ENCODE measurements at places on chromosomes 2 and 18.

GRCh38 chr2:149651229-149651628, 63.7 kb upstream of the MMADHC start:
- DNase-seq = no peak

- no peak for DNase-seq
Observed at GRCh38 chr18:10949655-10950054, 199.7 kb downstream of the PIEZO2 start.

GRCh38 chr2:54955358-54956110, 94.7 kb downstream of the RTN4 start:
- DNase-seq = no peak

DNA sequence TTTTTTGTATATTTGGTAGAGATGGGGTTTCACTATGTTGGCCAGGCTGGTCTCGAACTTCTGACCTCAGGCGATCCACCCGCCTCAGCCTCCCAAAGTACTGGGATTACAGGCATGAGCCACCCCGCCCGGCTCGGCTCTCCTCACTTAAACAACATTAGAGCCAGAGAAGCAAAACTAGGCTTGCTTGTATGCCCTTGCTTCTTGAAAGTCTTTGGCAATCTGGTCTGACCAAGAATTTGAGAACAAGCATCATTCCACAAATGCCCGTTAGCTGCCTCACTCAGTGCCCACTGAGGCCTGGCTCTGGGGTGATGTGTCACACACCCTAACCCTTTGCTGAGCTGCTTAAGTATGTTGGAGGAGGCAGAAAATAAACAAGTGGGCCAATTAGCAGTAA, 33.5 kb downstream of the SOWAHC start:
- no peak for DNase-seq

GRCh38 chr2:143877056-143877455, 642.9 kb downstream of the ZEB2 start:
- DNase-seq = no peak

DNA sequence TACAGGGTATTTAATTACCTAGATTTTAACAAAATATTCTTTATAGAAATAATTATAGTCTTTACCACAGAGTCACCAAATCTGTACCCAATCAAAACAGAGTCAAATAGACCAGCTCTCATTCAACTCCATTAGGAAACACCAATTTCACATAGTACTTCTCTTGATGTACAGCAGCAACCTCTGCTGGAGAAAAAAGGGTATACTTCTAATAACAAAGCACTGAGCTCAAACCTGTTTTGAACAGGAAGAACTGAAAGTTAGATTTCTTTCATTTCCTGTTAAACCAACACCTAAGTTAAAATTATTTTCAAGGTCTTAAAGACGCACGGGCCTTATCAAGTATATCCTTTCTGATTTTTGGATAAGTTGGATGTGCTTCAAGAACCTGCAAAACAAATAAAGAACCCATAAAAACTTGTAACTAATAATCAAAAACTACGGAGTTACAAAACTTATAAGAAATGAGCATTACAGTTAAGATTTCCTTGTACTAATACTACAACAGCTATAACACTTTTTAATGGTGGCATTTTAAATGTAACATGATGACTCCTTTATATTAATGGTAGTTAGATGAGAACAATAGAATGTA, 79.0 kb downstream of the TTC21B start:
- no peak for DNase-seq

- DNase-seq = no peak
Observed at GRCh38 chr2:100484390-100484789, 14.1 kb downstream of the NMS start.

DNA sequence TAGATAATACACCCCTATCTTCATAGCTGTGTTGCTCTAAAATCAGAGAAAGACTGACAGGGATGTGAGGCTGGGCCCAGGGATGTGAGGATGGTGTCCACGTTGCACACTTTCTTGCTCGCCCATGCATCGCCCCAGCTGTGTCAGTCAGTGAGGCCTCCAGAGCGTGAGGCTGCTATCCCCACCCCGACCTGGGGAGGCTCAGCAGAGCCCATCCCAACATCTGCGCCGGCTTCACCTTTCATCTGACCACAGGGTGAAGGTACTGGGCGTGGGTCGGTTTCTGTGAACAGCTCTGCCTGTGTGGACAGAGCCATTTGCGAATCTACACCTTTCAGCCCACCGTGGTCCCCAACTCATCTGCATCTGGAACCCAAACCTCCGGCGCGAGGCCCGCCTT, 255.7 kb downstream of the HDAC4 start:
- no peak for DNase-seq

- DNase-seq = no peak
Observed at GRCh38 chr2:38178119-38178518, 102.2 kb upstream of the CYP1B1 start.

GRCh38 chr2:105796131-105796638, 51.5 kb downstream of the NCK2 start:
- no peak for DNase-seq

DNA sequence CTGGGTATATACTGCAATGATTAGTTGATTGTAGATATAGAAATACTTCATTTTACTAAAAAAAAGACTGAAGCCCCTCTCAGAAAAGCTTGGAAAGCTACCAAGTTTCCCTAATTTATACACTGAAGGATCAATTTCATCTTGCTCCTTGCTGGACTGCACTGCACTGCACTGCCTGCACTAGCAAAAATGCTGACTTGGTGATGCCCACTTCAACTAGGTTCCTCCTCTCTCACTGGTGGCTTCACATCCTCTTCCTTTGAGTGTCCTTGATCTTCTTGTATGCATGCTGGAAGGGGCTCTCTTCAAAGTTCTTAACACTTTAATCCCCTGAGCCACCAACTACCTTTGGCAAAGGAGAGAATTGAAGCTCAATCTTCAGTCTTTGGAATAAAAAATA, 31.7 kb upstream of the ITPRID2 start:
- no peak for DNase-seq

DNA sequence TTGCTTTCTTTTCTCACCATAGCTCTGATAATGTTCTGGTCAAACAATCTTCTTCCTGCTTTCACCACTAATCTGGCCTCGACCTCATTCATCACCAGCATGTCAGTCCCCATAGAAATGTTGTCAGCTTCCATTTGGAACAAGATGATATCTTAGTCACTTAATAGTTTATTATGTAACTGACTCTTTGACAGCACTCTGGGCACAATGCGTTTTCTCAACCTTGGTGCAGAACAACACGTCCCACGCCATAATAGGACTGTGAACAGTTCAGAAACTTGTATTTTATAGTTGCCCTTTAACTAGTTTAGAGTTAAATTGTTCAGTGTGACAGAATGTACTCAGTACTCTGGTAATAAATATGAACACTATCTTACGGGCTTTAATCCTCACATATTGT, 106.0 kb downstream of the MC4R start:
- no peak for DNase-seq

GRCh38 chr2:101566632-101567228, 91.8 kb upstream of the RFX8 start:
- DNase-seq = no peak

DNA sequence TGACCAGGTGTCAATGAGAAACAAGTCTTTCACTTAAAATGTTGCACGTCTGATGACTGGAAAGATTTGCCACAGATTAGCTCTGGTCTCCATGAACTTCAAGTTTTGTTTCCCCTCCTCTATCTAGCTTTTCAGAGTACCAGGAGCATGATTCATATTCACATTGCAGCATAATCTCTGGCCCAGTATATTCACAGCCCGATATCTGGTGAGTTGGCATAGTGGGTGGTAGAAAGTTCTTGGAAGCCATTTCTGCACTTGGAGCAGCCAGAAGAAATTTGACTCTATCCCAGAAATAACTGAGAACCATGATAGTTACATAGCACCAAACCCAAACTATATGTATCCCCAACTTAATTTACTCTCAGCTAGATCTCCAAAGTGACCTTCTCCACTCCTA, 503.9 kb downstream of the PID1 start:
- DNase-seq = no peak

GRCh38 chr2:98474979-98475632, 30.4 kb downstream of the INPP4A start:
- no peak for DNase-seq

DNA sequence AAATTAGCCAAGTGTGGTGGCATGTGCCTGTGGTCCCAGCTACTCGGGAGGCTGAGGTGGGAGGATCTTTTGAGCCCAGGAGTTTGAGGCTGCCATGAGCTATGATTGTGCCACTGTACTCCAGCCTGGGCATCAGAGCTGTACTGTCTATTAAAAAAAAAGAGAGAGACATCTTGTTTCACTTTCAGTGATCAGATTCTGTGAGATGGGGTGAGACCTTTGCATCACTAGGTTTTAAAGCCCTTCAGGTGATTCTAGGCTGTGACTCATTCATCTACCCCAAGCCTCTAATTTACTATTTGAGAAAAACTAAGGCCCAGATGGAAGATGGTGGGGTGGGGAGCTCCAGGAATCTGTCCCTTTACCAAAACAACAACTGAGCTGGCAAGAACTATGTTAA, 7.1 kb downstream of the C2orf92 start:
- no peak for DNase-seq

DNA sequence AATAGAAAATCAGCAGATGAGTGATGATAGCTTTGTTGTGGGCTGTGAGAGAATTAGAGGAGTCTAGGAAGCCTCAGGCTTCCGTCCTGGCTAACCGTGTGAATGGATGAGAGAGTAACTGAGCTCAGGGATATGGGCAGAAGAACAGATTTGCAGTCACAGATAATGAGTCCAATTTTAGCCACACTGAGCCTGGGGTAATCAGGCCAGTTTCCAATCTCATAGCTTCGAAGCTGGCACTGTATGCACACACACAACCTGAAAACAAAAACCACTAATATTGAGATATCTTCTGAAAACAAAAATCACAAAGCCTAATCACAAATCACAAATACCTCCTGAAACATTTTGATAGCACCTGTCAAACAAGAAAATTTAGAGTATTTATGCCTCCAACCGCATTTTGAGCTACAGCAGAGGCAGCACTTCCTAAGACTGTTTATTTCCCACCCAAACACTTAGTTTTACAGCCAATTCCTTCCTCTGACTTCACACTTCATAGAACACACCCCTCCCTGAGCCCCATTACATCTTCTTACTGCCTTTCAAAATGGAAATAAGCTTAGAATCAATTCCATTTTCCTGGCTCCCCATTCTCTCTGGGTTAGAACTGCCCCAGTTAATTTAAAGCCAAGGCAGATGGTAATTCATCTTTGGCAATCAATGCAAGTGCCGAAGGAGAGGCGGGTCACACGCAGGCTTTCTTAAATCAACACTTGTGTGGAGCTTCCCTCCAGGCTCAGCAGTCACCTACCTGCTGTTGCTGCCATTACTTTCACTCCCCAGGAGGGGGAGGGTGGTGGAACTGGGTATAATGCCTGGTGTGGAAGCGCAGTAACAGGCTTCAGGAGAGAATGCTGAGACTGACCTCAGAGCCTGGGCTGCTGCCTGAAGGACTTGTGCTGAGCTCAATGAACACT, 18.9 kb downstream of the TTR start:
- no peak for DNase-seq

DNA sequence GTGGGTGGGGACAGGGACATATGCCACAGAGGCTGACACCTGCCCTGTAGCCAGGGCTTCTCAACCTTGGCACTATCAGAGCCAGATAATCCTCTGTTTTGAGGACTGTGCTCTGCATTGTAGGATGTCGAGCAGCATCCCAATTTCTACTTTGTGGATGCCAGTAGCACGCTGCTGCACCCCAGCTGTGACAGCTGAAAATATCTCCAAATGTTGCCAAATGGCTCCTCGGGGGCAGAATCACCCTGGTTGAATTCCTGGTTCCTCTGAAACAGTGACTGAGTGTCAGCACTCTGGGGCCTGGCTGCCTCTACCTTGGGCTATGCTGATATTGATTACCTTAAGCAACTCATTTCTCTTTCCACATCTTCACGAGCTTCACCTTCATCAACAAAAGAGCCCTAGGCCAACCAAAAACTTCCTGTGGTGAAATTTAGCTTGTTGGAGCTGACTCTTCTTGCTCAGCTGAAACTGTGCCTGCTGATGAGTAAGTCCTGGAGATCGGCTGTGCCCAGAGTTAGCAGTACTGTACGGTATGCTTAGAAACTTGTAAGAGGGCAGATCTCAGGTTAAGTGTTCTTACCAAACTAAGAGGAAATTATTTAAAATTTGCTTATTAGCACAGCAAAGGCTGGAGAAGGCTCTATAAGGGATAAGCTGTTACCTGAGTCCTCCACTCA, 138.1 kb downstream of the SEPTIN10 start:
- DNase-seq = no peak

DNA sequence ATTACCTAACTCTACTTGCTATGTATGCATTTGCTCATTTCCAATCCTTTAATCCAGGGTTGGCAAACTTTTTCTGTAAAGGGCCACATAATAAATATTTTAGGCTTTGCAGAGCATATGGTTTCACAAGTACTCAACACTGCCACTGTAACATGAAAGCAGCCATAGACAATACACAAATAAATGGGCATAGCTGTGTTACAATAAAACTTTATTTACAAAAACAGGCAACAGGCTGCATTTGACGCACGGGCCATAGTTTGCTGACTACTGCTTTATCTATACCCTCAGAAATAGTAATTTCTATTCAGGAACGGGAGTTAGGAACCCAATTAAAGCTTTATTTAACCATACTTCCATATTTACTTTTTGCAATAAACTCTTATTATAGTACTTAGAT, 138.7 kb downstream of the DHRS9 start:
- DNase-seq = no peak

GRCh38 chr2:40639320-40639719, 187.4 kb upstream of the SLC8A1 start:
- DNase-seq = no peak

- DNase-seq = no peak
Observed at GRCh38 chr2:61233581-61233980, 71.6 kb downstream of the C2orf74 start.

- no peak for DNase-seq
Observed at GRCh38 chr18:36752929-36753865, 75.6 kb downstream of the TPGS2 start.

DNA sequence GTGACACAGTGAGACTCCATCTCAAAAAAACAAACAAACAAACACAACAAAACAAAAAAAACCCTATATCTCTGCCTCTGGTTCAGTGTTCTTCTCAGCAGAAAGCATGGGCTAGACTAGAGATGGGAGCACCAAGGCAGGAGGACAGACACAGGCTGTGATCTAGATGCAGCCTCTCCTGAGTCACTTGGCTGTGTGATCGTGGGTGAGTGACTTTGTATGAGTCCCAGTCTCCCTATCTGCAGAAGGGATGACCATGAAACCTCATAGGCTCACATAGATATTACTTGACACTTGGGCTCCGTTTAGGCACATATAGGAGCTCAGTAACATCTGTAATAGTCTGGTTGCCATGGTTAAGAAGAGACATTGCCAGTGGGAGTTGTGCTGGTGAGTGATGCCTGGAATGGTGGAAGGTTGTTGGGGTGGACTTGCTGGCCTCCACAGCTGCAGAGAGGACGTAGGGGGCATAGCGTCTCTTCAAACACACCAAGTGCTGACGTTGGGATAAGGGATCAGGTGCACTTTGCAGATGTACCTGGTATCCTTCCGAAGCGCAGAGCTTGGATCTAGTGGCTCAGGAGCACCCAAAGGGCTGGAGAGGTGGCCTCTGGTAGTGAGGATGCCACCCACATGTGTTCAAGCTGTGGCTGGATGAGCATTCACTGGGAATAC, 318.9 kb upstream of the HS6ST1 start:
- no peak for DNase-seq

- no peak for DNase-seq
Observed at GRCh38 chr2:229901819-229902218, 20.0 kb downstream of the TRIP12 start.

GRCh38 chr2:53985646-53986045, 14.9 kb upstream of the PSME4 start:
- no peak for DNase-seq

- no peak for DNase-seq
Observed at GRCh38 chr2:109674894-109675534, 60.9 kb downstream of the SOWAHC start.

Data from activated CD4-positive, CD25-positive, alpha-beta regulatory T cell treated with anti-CD3 and anti-CD28 coated beads, Interleukin-2, amount 50 U/mL, for 72 hours (primary cell).